Foreskin fibroblast (primary cell): ENCODE measurements at places on chromosomes 6 and 20.
A peak's percentile ranks its signal among the peaks of the same experiment; 100 is the strongest.

GRCh38 chr20:61514396-61514795, 262.3 kb downstream of the CDH4 start:
- DNase-seq = no peak

- no peak for DNase-seq
Measured at GRCh38 chr6:24927277-24927955, 8.3 kb downstream of the RIPOR2 start.

DNA sequence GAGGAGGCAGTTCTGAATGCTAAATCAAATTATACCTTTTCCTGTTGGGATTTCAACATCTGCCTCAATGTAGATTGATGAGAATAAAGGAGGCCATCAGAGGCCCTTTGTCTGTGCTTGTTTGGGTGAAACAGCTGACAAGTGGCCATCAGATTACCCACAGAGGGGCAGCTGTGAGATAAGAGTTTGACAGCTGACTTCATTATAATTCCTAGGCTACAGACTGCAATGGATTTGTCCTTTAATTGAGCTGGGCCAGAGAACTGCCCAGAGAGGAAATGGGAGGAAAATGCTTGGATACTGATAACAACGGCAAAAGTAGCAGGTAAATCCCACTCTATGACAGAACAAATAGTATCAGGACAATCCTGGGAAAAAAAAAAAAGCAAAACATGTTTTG, 649.4 kb downstream of the HDGFL1 start:
- no peak for DNase-seq

GRCh38 chr6:108640104-108640503, 79.4 kb downstream of the FOXO3 start:
- no peak for DNase-seq

GRCh38 chr6:167094436-167094819, 28.5 kb upstream of the CCR6 start:
- DNase-seq = no peak

DNA sequence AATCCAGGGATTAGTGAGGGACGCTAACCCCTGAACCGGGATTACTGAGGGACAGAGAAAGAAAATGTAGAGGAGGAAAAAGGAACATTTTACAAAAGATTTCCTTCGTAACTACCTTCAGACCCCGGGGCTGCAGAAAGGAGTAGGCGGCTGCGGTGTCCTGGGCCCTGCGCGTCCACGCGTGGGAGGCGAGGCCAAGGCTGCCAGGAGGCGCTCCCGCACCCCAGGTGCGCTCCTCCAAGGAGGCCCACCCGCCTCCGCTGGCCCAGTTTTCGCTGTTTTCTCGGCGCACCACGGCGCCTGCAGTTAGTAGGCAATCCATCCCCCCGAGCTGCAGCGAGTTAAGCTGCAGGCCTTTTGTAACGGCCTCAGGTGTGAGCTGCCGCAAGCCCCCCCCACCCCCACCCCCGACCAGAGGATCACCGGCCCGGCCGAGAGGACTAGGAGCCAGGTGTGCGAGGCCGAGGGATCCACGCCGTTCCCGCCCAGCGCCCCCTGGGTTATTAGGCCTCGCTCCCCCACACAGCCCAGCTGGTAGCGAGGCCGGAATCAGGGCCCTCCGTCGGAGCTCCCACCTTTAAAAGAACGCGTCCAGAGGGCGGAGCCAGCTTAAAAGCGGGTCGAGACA, 380.3 kb upstream of the ARID1B start:
- DNase-seq = no peak

- DNase-seq = peak; percentile 58
Measured at GRCh38 chr20:62405108-62405980, 1.7 kb downstream of the CABLES2 start.

- DNase-seq = peak; percentile 36
Measured at GRCh38 chr6:3022765-3023662, 23.3 kb downstream of the NQO2 start.

GRCh38 chr20:3896302-3896701, 7.1 kb downstream of the PANK2 start:
- peak; percentile 69 for DNase-seq

DNA sequence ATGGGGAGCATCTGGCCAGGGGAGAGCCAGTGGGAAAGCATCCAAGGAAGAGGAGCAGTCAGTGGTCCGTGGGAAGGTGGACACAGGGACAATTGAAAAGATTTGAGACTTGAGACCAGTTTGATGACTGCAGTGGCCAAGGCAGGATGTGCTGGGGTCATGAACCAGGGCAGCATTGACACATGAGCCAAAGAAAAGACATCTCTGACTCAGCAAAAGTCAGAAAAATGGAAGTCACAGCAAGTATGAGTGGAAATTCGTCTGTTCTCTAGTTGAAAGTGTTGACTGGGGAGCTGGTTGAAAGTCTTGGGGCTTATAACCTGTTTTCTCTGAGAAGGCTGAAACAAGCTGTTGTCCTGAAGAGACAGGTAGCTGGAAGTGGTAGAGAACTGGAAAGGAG, 31.3 kb downstream of the RAB22A start:
- DNase-seq = peak; percentile 47

- DNase-seq = no peak
Measured at GRCh38 chr6:86595641-86596040, 341.7 kb upstream of the HTR1E start.

- no peak for DNase-seq
Measured at GRCh38 chr6:36788186-36788585, 51.1 kb downstream of the CPNE5 start.
